ENCODE measurements at places on chromosomes 3 and 15.

GRCh38 chr15:59521443-59521842, 83.5 kb downstream of the FAM81A start:
- DNase-seq: no peak

- DNase-seq: no peak
Observed at GRCh38 chr3:82000773-82001172, 239.3 kb upstream of the GBE1 start.

DNA sequence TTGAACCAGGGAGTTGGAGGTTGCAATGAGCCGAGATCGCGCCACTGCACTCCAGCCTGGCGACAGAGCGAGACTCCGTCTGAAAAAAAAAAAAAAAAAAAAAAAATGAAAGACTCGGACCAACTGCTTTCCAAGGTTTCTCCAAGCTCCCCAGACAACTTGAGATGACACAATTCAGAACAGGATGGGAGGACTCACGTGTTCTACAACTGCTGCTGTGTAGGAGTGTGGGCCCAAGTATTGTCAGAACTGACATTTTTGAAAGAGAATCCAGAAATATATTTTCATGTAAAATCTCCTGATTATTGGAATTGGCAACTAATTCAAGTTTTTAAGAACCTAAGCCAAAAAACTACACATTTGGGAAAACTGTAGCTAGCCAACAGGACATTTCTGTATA, 109.5 kb upstream of the ETV5 start:
- no peak for DNase-seq

DNA sequence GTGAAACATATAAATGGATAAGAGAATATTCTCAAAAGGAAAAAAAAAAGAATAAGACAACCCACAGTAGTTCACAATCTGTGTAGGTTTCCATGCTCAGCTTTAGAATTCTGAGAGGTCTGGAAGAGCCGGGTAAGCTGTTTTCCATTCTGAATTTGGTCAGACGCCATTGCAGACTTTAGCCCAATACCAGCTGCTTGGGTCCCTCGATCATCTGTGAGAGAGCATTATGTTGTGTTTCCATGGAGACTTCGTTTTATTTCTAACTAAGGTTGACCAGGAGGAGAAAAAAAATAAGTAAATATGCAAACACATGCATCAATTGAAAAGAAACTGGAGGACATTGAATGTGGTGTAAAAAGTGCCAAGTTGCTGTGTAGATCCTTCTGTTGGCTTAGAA, 25.5 kb downstream of the KCNAB1 start:
- no peak for DNase-seq

Measured in GM04504 (cell line).